ENCODE measurements at places on chromosomes 16 and 17.

DNA sequence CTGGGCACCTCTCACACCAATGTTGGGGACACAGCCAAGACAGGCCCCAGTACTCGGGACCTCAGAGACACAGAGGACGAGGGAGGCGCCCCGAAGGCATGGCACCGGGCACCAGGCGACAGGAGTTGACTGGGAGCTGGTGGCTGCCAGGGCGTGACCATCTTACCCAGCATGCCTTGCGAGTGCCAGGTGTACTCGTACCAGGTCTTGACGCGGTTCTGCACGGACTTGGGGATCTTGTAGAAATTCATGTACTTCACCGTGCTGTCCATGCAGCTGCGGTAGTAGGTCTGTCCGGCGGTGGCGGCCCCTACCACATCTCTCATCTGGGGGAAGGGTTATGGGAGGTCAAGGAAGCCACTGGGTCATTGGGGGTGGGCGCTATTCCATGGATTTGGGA lies 67.3 kb downstream of the CNGB1 start:
- no peak for DNase-seq

DNA sequence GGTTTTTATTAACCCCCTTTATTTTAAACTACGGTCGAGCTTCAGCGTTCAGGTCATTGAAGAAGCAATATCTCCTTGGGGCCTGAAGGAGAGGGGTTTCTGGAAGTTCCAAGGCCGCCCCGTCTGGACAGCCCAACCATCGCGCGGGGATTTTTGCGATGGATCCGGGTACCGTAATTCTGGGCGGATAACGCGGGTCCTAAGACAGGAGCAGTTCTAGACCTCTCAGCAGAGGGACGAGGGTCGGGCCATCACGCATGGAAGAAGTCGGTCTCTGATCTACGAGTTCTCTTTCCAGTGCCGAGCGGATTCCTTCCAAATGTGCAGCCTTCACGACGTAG lies 3.6 kb downstream of the BORCS6 start:
- DNase-seq: no peak

GRCh38 chr17:43976963-43977837 lies 23.5 kb upstream of the PYY start:
- no peak for DNase-seq

- no peak for DNase-seq
These were observed 28.7 kb downstream of the MRM1 start for GRCh38 chr17:36629970-36630502.

- DNase-seq: no peak
These were observed 17.7 kb downstream of the PRAC1 start for GRCh38 chr17:48704361-48705248.

GRCh38 chr17:50130559-50131305 lies 772 bp upstream of the SAMD14 start:
- DNase-seq: no peak

GRCh38 chr16:80580109-80580832 lies 39.5 kb downstream of the DYNLRB2 start:
- DNase-seq: no peak

DNA sequence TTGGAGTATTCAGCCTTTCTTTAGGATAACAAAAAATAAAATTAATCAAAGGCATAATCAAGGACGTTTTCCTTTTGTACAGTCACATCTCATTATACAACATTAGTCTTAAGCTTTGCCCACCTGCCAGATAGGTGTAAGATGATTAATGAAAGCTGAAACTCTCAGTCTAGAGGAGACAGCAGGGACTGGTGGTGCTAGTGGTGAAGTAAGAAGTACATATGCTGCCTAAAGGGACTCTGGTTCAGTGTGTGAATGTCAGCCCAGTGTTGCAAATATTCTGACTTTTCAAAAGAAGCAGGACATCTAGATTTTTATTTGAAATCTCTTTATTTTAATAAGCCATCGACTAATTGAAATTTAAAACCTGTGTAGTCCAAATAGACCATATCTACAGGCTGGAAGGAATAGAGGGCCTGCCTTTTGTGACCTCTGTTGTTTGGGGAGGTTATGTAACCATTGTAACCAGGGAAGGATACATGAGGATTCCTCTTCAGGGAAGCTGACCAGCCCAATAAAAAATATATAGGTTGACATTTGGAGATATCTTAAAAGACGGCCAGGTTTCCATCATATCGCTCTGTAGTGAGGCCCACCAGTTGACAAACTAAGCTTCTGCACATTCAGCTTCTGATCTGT lies 54.1 kb downstream of the FTO start:
- DNase-seq: no peak

DNA sequence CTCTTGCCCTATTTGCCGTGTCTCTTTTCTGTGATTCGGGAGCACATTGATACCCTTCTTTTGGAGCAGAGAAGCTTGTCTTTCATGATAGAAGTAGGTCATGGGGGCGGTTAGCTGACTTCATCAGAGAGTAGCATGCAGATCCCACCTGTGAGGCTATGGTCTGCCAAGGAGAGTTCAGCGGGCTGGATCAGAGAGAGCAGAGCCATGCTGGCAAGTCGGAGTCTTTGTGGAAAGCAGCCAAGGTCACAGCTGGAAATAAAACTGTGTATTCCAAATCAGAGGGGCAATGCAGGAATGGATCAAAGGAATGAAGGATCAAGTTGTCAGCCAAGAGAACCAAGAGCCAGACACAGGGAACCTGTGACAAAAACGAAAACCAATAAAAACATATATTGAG lies 595.9 kb downstream of the WWOX start:
- DNase-seq: no peak

Data from smooth muscle cell of the brain vasculature (primary cell).